ENCODE measurements at places on chromosomes 5 and 9.
A peak's percentile ranks its signal among the peaks of the same experiment; 100 is the strongest.

GRCh38 chr5:138753794-138754698 lies 821 bp downstream of the CTNNA1 start:
- DNase-seq, result peak; percentile 58

DNA sequence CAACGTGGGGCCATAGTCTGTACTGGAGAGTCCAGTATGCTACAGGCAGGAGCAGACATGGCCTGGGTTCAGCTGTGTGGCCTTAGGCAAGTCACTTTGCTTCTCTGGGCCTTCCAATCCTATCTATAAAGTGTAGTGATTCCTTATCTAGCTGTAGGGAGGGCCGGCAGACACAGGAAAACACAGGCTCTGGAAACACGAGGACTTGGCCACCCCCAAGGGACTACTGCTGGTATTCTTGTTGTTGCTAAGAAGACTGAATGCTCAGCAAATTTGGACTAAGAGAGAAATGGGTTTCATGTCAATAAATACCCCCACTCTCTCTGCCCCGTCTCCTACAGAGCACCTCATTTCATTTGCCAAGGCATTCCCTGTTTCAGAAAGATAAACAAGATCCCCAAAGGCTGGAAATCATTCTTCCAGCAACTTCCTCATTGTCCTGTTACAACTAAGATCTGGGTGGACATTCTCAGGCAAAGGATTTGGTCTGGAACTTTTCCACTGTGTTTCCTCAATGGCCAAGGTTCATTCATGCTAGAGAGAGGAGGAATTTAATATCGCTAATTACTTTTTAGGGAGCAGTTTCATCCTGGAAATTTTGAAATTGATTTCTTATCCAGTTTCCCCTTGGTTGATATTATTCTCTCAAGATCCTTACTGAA lies 105.8 kb downstream of the GABBR2 start:
- DNase-seq, result no peak

GRCh38 chr5:139454568-139455290 lies 7.8 kb downstream of the ECSCR start:
- no peak for DNase-seq

GRCh38 chr9:105993116-105993854 lies 298.9 kb downstream of the TMEM38B start:
- no peak for DNase-seq

DNA sequence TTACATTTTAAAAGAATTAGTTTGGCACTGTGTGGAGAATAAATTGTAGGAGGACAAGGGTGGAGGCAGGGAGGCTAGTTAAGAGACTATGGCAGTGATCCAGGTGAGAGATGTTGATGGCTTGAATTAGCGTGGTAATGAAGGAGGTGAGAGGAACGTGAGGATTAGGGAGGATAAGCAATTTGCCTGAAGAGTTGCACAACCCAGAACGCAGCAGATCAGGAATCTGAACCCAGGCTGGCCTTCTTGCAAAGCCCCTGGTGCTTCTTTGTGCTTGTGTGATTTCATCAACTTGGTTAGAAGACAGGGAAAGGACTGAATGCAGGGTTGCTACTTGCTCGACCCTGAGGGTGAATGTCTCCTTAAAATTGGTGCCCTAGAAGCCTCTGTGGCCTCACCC lies 6.9 kb upstream of the SCAMP1 start:
- no peak for DNase-seq

DNA sequence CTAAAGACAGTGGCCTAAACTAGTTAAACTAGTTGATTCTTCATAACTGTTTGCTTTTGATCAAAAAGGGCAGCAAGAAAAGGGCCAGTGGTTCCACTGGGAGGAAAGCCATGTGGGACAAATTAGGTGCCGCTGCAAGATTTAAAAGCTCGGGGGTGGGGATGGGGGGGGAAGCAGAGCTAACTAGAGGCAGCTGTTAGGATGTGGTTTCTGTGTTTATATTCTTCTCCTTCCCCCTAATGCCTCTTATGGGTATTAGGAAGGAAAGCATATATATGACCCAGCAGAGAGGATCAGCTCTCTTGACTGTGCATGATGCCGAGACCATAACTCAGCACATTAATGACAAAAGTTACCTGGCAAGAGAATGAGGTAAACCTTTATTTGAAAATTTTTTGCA lies 65.7 kb downstream of the EFNA5 start:
- no peak for DNase-seq

DNA sequence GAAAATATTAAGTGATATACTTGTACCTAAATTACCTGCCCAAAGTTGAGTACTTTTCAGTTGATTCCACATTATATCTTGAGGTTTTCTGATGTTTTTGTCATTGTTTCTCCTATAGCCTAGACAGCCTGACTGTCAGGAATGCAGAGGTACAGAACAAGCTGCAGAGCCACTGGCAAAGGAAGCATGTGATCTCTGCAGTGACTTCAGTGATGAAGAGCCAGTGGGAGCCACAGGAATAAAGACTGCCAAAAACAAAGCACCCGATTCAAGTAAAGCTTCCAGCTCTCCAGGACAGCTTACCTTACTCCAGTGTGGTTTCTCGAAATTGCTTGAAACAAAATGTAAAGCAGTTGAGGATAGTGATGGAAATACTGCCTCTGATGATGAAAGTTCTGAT lies 96.3 kb downstream of the ERCC6L2 start:
- no peak for DNase-seq

GRCh38 chr5:25301836-25302235 lies 657.1 kb upstream of the CDH10 start:
- DNase-seq, result no peak

DNA sequence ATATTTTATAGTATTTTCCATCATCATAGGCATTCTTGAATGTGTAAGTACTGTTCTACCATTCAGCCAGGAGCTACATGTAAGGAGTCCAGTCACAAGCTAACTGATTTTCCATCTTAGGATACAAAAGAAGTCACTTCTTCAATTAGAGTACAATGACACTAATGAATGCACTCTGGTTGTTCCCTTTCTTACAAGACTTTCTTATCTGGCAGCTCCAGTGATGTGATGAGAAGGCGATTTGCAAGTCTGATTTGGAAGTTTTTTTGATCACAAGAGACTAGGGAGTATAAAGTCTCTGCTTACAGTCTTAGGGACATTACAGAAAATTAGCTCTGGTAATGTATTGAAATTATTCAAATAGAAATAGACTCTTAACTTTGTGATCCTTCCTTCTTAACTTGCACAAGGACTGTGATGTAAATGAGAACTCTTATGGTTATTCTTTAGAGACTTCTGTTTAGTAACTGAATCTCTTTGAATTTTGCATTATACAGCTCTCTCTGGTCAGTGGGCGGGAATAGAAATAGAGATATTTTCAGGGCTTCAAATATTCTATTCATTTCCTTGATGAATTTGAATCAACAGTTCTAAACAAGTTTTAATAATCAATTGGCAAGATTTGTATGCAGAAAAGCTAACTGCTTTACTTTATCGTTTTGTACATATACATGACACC lies 130.4 kb upstream of the CDH6 start:
- no peak for DNase-seq

GRCh38 chr5:72206160-72206559 lies 98.9 kb downstream of the MAP1B start:
- DNase-seq, result no peak

DNA sequence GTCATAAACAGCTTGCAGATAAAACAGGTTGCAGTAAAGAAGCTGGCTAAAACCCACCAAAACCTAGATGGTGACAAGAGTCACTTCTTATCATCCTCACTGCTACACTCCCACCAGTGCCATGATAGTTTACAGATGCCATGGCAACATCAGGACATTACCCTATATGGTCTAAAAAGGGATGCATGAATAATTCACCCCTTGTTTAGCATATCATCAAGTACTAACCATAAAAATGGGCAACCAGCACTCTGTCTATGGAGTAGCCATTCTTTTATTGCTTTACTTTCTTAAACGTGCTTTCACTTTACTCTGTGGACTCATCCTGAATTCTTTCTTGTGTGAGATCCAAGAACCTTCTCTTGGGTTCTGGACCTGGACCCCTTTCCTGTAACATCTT lies 6.7 kb upstream of the SOX30 start:
- no peak for DNase-seq

GRCh38 chr5:16137177-16137576 lies 42.4 kb downstream of the MARCHF11 start:
- no peak for DNase-seq

- no peak for DNase-seq
Measured at GRCh38 chr5:143309661-143310431, 93.6 kb downstream of the NR3C1 start.

- DNase-seq, result no peak
Measured at GRCh38 chr9:84773022-84773421, 103.5 kb downstream of the NTRK2 start.

DNA sequence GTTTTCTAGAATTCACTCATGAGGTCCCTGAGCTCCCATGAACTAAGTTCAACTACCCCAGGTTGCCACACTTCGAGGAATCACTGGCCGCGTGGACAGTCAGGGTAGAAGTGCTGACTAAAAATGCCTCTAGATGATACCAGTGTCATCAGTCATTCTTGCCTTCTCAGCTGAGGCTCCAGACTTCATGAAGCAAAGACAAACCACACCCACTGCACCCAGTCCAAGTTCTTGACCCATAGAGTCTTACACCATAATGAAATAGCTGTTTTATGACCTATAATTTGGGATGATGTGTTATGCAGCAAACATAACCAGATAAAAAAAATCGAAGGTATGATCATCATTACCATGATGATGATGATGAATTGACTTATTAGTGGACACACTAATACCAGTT lies 632.9 kb upstream of the TLE4 start:
- DNase-seq, result no peak

DNA sequence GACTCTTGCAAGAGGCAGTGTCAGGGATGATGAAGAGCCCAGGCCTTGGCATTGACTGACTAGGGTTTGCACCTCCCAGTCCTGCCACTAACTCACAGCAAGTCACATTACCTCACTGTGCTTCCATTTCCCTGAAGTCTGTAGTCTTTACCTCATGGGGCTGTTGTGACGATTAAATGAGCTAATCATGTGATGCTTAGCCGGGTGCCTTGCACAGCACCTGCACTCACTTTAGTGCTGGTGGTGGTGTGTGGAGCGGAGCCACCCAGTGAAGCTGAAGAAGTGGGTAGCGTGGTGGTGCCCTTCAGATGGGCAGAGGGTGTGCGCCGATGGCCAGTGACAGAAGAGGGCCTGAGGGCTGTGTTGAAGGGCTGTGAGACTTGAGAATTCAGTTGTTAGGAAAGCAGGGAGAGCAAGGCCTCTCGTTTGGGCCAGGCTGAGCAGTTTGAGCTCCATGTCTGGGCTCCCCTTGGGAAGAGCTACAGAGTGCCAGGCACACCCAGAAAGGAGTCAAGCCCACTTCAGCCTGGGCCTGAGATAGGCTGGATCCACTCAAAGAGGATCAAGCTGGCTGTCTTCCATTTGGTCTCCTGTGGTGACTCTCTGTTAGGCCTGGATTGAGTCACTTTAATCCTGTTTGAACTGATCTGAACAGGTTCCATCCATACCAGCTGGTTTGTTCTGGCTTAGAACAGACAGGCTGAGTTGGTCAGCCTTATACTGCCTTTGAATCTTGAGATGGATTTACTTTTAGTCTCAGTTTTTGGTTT lies 42.5 kb downstream of the RALGPS1 start:
- no peak for DNase-seq

GRCh38 chr9:124458441-124458840 lies 8.2 kb downstream of the ADGRD2 start:
- no peak for DNase-seq

DNA sequence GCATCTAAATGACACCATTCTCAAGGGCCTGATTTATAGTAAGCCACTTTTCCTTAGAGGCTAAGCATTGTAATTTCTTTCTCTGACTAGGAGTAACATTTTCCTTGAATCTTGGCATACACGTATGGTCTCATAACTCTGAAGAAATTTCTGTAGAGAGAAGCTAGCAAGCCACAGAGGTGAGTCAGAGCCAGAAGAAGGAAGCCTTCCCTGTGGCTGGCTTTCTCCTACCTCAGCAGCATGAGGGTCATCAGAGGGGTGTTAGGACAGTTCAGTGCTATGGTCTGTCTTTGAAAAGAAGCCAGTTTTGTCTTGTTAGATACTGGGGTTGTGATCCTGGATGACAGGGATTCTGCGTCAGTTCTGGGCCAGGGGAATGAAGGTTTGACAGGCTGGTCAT lies 3.2 kb downstream of the SNX30 start:
- no peak for DNase-seq

DNA sequence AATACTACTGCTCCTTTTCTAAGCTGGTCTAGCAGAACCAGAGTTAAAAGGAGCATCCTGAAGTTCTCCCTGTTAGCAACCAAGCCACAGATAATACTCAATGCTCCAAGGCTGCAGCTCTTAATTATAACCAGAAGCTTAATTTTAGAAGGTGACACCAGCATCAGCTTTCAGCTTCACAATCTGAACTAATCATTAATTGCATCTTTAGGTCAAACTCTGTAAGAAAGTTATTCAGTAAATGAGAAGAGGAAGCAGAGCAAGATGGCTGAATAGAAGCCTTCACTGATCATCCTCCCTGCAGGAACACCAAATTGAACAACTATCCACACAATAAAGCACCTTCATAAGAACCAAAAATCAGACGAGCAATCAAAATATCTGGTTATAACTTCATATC lies 38.5 kb downstream of the APBA1 start:
- DNase-seq, result no peak

DNA sequence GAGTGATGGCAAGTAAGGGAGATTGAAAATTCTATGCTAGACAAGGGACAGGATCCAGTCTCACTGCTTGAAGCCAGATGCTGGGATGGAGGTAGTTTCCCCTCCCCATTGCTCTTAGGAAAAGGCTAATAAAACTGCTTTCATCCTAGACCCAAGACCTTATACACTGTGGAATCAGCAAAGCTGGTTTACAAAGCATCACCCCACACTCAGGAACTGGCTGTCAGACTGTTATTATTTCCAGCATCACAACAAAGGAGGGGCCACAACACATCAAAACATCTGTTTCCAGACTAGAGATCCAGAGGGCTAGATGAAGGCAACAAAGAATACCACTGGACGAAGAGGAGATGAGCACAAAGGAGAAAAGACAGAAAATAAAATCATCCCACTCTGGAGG lies 364.6 kb upstream of the PTGER4 start:
- no peak for DNase-seq

DNA sequence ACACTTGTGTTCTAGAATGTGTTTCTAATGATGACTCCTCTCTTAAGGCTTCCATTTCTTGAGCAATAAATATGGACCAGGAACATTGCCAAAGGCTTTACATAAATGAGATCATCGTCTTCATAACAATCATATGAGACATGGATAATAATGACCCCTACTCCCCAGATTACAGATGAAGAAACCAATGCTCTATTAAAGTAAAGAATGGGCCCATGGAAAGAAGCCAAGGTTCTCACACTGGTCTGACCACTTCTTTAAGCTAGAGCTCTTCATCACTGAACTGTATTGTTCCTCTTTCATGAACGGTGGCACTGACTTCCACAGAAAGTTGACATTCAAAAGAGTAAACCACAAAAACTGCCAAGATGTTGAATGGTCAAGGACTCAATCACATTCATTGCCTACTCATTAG lies 65.3 kb downstream of the MARCHF3 start:
- no peak for DNase-seq

DNA sequence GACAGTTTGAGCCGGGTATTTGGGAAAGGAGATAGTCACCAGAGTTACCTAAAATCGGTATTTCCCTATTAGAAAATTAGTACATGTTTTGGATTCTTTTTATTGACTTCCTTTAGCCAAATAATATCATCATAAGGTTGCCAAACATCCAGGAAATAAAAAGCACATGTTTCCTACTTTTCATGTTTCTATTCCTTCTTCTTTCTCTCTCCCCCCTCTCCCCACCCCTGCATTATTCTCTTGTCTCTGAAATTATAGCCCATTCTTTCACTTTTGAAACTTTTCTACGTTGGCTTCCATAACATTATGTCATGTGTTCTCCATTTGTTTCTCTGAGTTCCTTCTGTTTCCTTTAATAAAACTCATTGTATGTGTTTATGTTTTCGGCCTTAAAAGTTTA lies 161.9 kb downstream of the ALDH1A1 start:
- DNase-seq, result no peak

GRCh38 chr9:89480825-89481537 lies 16.9 kb downstream of the SEMA4D start:
- DNase-seq, result peak; percentile 46
